ENCODE measurements at places on chromosomes 1 and 21. TPM values are rescaled to one million over a fixed set of nuclear protein-coding genes. Genes with fewer than 3 reads are reported as not detected.

The BRDT gene
- not detected for total RNA-seq

DNA sequence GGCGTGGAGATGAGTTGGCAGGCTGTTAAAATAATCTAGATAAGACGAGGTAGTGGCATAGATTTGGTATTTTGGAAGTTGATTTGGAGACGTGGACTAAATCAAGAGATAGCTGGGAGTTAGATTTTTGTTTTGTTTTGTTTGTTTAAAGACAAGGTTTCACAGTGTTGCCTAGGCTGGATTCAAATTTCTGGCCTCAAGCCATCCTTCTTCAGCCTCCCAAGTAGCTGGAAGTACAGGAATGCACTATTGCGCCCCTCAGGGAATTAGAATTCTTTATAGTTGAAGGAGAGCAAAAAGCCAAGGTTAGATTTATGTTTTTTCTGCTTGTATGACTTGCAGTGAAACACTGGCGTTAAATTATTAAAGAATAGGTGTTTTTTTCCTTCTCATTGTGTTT lies 22.3 kb upstream of the SNRPE start:
- no peak overlapping the region for H3K4me3 ChIP-seq
- peaks cover 87% of the 10 kb centered on the region for H3K36me3 ChIP-seq
- H3K4me1 ChIP-seq, result peaks cover 5% of the 10 kb centered on the region
- no peak for DNase-seq

- H3K4me1 ChIP-seq, result peaks cover 15% of the 10 kb centered on the region
- H3K27ac ChIP-seq, result no peak overlapping the region
- no peaks in the 10 kb centered on the region for H3K27me3 ChIP-seq
- no peak overlapping the region for H3K4me3 ChIP-seq
Observed at GRCh38 chr1:204574865-204575163, 58.6 kb downstream of the MDM4 start.

GRCh38 chr1:1217621-1218523 lies 3.9 kb upstream of the TNFRSF4 start:
- no peak overlapping the region for H3K27ac ChIP-seq
- no peak for DNase-seq
- H3K36me3 ChIP-seq, result peaks cover 51% of the 10 kb centered on the region
- peaks cover 24% of the 10 kb centered on the region for H3K4me1 ChIP-seq
- H3K4me3 ChIP-seq, result no peak overlapping the region

DNA sequence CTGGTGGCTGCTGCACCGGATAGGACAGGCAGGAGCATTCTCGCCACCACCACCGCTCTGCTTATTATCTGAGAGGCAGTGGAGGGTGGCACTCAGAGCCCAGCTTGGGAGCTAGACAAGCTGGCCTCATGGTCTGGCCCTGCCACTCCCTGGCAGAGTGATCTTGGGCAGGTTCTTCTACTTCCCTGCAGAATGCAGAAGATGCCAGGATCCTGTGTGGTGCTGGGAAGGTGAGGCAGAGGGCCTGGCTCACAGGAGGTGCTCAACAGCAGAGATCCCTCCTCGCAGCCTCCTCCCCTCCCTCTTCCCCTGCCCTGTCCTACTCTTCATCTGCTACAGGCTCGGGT lies 60.4 kb downstream of the ARHGEF10L start:
- no peaks in the 10 kb centered on the region for H3K36me3 ChIP-seq
- peaks cover 26% of the 10 kb centered on the region for H3K4me1 ChIP-seq
- DNase-seq, result no peak
- H3K27ac ChIP-seq, result peak overlapping the region; percentile 64
